ENCODE measurements at places on chromosomes 11 and 22.

DNA sequence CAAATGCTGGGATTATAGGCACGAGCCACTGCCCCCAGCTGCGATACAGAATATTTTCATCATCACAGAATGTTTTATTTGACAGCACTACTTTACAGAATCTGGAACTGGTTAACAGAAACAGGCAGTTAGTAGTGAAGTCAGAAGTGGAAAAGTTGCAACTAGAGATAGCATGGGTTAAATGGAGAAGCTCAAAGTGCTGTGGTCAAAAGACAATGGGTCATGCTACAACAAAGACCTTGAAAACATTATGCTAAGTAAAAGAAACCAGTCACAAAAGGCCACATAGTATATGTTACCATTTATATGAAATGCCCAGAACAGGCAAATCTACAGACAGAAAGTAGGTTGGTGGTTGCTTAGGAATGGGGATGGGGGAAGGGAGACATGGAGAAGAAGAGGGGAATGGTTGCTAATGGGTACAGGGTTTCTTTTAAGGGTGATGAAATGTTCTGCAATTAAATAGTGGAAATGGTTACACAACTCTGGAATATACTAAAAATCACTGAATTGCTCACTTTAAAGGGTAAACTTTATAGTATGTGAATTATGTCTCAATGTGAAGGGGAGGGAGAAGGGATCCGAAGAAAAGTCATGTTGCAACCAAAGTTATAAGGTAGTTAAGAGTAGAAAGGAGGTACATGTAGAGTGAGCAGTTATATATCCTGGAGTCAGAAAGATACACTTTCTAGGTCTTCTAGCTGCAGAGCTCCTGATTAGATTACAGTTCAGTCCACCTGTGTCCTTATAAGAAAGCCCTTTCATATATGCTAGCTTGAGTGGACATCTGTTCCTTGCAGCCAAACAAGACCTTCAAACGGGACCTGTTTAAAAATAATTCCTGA, 46.3 kb upstream of the RAPSN start:
- DNase-seq = no peak

- DNase-seq = no peak
Measured at GRCh38 chr11:5713695-5714094, 22.6 kb upstream of the OR56B1 start.

DNA sequence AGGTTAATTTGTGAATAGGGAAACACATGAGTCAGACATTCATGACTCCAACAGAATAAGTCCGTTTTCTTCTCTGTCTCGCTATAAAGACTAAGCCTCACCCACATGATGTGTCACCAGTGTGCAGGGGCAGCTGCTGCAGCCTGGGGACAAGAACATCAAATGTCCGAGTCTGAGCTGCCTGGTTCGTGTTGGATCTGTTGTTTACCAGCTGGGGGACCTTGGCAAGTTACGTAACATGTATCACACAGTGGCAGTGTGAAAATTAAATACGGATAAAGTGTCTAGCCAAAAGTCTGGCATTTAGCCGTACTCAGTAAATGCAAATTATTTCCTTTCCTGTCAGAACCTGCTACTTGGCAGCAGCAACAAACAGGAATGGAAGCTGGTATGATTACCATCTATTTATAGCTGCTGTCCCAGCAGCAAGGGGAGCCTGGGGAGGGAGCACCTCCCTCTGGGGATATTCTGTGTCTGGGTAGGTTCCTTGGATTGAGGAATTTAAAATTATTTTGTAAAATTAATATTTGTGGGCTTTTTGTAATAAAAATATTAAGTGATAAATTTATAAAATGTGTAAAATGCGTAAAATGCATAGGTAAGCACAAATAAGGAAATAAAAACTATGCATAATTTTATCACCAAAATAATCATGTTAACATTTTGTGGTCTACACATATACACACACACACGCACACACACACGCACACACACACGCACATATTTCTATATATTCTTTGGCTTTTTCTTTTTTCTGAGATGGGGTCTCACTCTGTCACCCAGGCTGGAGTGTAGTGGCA, 1.3 kb upstream of the CLDN25 start:
- DNase-seq = no peak

GRCh38 chr11:76702336-76703128, 32.0 kb upstream of the LRRC32 start:
- no peak for DNase-seq

DNA sequence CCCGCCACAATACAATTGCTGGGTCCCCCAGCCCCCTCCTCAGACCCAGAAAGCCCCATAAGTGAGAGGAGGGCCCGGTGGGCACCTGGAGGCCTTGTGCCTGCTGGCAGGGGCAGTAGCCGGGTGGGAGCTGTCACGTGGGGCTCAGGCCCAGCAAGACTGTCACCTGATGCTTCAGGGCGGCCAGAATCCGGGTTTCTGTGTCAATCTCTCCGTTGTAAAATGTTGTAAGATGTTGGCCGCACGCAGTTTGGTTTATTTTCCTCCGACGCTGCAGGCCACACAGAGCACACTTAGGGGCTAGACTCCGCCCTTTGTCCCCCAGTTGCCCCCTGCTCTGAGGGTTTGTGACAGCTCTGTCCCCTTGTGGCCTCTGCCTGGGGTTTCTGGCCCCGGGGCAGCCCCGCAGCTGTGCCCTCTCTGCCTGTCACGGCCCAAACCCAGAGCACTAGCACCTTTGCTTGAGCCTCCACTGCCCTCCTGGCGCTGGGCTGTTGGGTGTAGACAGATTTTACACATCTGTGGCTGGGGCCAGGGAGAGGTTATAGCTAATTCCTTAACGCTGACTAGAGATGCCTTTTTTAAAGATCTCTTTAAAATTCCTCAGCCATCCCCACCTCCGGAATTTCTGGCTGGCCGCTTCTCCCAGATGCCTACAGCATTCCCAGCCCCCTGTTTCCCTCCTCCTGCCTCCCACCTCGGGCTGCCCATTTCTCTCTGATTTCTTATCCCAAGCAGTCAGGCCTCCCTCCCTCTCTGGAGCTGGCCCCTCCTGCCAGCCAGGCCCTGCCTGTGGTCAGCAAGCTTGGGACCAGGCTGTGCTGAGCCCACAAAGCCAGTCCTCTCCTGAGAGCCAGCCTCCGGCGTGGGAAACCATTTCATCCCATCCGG, 3.2 kb upstream of the PRR5 start:
- DNase-seq = no peak

DNA sequence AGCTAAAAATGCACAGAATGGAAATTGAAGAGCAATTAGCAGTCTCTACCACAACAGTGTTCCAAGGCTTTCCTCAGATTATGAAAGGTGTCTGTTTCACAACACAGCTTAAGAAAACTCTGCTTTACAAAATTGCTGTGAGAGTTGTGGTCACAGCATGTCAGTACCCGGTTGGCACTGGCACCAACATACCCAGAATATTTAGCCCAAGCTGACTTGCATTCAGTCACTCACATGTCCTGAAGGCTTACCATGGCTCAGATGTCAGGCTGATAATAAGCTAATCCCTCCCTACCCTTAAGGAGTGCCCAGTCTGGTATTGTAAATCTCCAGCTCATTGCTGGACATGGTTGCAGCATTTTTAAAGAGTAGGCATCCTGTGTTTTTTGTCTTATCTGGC, 14.9 kb downstream of the NCR3LG1 start:
- DNase-seq = no peak

DNA sequence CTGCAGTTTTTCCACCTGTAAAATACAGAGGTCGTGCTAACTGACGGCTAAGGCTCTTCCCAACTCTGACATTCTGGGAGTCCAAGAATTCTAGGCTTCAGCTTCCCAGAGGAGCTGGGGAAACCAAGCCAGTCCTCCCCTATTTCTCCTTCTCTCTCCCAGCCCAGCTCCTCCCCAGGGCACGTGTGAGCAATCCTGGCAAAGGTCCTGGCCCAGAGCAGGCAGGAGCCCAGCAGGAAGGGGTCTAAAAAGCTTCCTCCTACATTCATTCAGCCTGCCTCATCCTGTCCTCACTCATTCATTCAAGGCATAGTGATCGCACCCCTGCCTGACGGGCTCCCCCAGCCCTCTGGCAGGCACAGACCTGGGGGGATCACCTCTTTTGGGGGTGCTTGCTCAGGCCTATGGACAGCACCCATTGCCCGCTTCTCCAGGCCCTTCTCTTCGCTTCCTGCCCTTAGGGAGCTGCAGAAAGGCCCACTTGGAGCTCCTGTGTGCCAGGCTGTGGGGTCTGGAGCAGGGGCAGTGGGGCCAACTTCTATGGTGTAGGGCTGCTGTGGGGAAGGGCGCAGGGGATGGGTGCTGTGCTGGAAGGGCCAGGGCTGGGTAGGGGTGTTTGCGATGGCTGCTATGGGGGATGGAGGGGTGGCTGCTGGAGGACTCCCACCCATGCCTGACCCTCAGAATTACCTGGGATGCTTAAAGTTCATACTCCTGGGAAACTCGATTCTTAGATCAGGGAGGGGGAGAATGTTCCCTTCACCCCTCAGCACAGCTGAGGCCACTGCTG, 9.8 kb downstream of the KCNC1 start:
- DNase-seq = no peak

DNA sequence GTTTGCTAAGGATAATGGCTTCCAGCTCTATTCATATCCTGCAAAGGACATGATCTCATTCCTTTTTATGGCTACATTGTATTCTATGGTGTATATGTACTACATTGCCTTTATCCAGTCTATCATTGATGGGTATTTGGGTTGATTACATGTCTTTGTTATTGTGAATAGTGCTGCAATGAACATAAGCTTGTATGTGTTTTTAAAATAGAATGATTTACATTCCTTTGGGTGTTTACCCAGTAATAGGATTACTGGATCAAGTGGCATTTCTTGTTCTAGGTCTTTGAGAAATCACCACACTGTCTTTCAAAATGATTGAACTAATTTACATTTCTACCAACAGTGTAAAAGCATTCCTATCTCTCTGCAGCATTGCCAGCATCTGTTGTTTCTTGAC, 6.0 kb upstream of the MS4A6E start:
- DNase-seq = no peak

DNA sequence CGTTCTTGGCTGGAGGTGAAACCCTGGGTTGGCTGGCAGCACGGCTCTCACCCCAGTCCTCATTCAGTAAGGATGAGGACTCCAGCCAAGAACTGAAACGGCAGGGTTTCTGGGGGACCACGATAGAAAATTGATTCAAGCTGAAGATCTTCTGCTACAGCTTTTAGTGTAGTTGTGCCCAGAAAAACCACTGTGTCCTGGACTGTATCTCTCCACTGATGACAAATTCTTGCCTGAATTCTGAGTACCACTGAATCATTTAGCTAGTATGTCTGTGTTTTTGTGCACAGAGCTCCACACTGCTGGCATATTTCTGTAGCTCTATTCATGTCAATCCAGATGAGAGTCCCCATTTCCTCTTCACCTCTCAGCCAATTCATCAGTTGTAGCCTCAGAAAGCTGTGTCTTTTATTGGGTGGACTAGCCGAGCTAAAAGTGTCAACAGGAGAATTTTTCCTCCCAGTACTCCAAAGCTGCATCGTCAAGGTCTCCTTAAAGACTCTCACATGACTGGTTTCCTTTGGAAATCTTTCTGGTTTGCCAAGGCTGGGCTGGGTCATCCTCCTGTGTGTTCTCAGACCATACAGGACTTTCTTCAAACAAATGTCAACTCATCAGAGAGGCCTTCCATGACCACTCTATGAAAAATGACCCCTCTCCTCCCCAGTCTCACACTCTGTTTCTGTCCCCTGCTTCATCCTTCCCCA, 144.6 kb downstream of the LDLRAD3 start:
- DNase-seq = no peak

GRCh38 chr11:113488931-113489351, 13.7 kb upstream of the DRD2 start:
- DNase-seq = no peak

- no peak for DNase-seq
Measured at GRCh38 chr22:35467681-35468434, 67.9 kb downstream of the MCM5 start.

DNA sequence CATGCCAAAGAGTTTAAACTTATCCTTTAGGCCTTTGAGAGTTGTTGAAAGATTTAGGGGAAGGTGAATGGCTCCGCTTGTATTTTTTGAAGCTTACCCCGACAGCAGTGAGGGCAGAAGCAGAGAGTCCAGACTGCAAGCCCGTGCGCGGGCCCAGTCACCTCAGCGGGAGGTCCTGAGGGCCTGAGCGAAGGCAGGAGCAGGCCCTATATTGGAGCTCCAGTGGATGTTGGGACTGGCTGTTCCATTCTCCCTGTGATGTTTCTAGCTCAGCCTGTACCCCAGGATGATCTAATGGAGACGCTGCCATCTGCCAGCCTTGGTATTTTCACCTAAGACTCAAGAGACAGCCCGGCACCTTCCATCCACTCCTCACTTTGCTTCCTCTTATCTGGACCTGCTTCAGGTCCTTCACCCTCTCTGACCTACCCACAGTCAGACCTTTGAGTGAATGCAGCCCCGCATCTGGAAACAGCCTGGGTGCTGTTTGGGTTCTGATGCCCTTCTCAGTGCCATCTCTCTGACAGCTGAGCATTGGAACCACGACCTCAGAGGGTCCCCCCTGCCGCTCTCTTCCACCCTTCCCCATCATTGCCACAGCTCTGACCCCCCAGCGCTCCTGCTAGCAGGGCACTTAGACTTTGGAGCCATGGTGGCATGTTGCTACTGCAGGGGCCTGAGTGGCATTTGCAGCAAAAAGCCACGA, 628.2 kb upstream of the CADM1 start:
- DNase-seq = no peak

- no peak for DNase-seq
Measured at GRCh38 chr11:118911113-118911879, 14.4 kb downstream of the BCL9L start.

DNA sequence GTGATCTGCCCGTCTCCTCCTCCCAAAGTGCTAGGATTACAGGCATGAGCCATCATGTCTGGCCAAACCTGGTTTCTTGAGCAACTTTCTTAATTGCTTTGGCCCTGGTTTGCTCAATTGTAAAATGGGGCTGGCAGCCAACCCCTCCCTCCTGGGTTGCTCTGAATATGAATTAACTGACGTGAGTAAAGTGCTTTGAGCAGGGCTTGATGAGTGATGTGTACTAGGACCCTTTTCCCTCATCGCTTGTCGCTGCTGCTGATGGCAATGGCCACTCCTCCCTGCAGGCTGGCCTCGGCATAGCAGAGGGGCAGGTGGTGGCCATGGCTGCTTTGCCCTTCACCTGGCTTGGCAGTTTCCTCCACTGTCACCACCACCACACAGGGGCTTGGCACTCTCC, 41.5 kb downstream of the RNF141 start:
- DNase-seq = no peak

- DNase-seq = no peak
Measured at GRCh38 chr11:114782650-114783310, 104.5 kb downstream of the NXPE2 start.

GRCh38 chr11:7555052-7555699, 41.4 kb downstream of the PPFIBP2 start:
- no peak for DNase-seq

DNA sequence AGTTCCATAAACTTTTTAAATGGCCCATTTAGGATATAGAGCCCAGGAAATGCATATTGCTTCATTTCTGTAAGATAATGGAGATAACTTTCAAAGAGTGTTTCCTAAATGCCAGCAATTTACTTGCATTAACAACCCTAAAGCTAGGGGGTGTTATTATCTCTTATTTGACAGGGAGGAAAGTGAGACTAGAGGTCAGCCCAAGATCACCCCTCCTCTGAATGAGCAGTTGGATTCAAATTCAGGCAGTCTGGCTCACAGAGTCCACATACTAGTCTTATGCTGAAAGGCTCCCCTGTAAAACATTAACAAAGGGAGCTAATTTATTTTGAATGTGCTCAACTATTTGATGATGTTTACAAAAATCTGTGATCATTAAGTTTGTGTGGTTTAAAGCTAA, 49.9 kb upstream of the TRIM77 start:
- no peak for DNase-seq

All from stimulated activated naive CD4-positive, alpha-beta T cell (primary cell).